Memory B cell (primary cell): ENCODE measurements at places on chromosomes 7 and 10.
A peak's percentile ranks its signal among the peaks of the same experiment; 100 is the strongest.

GRCh38 chr10:116866987-116867595 lies 17.8 kb downstream of the ENO4 start:
- DNase-seq = no peak

GRCh38 chr10:100728928-100729861 lies 16.2 kb upstream of the PAX2 start:
- DNase-seq = peak; percentile 17

- DNase-seq = no peak
Observed at GRCh38 chr10:101938305-101939007, 94.9 kb upstream of the KCNIP2 start.

DNA sequence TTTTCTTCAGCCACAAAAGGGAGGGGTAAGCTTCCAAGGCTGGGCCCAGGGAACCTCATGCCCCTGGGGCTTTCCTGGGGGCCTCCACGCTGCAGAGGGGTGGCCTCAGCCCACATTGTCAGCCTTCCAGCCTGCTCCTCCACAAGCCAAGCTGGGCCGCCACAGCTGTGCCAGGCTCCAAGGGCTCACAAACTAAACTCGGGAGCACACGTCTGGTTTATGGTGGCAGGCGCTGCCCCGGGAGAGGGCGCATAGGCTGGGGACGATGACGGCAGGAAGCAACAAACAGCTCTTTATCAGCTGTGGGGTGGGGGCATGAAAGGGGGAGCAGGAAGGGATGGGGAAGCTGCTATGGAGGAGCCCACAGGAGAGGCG lies 6.3 kb upstream of the CDH23 start:
- DNase-seq = no peak

GRCh38 chr7:106419455-106420182 lies 134.8 kb upstream of the NAMPT start:
- no peak for DNase-seq

DNA sequence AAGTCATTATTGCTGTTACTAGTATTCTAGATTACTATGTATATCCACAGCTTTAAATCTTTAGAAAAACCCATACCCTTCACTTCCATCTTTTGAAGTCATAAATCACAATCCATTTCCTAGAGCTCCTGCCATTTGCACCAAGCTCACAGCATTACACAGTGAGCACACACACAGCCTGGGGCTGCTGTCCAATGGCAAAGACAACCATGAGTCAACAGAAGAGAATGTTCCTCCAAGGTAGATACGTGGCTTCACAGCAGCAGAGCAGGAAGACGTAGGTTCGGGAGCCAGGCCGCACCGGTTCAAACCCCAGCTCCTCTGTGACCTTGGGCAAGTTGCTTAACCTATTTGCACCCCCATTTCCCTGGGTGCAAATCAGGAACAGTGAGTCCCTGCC lies 234.6 kb downstream of the DIP2C start:
- no peak for DNase-seq

GRCh38 chr7:33157781-33158180 lies 28.4 kb downstream of the BBS9 start:
- DNase-seq = no peak

DNA sequence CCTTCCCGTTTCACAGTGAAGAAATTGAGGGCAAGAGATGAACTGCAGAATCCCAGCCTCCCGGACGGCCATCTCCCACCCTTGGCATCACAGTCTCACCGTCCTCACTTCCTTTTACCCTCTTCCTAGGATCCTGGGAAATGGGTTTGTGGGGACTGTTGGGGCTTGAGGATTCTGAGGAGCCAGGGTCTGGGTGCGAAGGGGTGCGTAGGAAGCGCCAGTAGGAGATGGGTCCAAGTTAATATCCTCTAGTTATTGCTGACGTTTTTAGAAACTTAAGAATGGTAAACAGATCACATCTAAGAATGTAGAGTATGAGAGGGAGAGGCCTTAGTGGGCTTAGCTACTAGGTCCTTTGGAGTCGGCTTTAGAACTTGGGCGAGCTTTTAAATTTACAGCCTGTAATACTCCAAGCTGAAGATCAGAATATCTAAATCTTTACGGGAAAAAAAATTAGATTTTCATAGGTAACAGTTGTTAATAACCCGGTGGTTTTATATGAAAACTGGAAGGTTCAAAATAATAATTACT lies 696 bp downstream of the MALSU1 start:
- DNase-seq = no peak

- DNase-seq = no peak
Observed at GRCh38 chr7:14821757-14822480, 80.6 kb downstream of the DGKB start.

GRCh38 chr10:75352650-75353049 lies 48.9 kb downstream of the ZNF503 start:
- no peak for DNase-seq

DNA sequence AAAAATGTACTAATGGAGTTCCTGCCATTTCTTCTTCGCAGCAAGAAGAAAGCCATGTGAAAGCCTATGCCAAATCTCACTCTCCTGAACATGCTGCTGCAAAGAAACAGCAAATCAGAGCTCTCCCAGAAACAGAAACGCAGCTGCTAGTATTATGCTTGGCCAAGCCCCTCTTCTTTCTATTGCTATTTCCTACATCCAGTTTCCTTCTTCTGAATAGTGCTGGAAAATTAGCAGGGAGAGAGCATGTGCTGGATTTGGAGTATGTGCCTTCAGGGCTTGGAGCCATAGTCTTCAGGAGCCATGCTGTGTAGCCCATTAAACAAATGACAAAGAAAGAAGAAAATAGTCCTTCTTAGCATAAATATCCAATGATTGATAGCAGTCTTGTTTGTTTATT lies 852.0 kb upstream of the PHF14 start:
- no peak for DNase-seq

DNA sequence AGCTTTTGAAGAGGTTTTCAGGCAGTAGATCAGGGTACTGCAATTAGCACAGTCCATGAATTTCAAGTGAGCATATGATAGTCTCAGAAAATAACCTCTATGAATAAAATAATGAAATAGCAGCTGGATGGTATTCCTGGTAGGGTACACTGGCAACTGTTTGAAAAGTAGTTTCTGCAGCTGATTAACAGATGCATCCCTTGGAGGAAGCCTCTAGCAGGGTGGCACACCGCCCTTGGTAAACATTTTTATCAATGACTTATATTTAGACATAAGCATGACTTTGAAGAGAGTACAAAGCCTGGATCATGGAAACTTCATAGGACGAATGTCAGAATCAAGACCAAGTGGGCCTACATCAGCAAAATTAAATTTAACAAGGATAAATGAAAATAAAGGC lies 26.8 kb downstream of the WNT16 start:
- no peak for DNase-seq

GRCh38 chr7:100879685-100880261 lies 4.9 kb downstream of the SRRT start:
- no peak for DNase-seq

DNA sequence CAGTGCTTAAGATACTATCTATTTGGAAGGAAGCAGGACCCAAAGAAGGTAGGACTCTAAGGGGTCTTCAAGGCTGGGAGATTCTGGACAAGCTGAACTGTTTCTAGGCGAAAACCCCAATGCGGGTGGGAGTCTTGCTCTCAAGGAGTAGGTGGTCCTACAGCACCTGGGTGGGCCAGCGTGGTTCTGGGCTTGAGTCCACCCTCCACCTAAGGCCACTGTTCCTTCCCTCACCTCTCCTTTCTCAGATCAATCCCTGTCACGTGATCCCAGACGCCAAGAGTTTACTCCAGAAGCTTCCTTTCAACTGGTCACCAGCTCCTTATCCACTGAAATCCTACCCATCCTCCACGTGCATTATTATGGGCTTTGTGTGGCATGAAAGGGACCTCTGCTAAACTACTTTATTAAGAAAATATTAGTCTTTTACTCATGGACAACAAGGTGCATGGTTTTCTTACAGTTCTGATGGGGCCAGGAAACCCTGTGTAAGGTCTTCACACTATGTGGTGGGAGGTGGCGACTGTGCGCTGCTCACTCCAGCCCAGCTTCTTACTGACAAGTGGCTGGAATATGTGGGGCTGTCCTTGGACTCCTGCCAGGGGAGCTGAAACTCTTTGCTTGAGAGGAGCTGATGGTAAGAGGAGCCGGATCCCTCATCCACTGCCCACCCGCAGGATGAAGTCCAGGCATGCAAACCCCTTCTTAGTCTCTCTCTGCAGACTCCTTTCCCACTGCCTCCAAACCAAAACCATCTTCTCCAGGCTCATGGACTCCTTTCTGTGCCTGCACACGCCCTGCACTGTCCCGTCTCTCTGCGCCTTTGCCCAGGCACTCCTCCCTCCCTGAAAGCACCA lies 1.6 kb downstream of the ZNF746 start:
- DNase-seq = no peak

DNA sequence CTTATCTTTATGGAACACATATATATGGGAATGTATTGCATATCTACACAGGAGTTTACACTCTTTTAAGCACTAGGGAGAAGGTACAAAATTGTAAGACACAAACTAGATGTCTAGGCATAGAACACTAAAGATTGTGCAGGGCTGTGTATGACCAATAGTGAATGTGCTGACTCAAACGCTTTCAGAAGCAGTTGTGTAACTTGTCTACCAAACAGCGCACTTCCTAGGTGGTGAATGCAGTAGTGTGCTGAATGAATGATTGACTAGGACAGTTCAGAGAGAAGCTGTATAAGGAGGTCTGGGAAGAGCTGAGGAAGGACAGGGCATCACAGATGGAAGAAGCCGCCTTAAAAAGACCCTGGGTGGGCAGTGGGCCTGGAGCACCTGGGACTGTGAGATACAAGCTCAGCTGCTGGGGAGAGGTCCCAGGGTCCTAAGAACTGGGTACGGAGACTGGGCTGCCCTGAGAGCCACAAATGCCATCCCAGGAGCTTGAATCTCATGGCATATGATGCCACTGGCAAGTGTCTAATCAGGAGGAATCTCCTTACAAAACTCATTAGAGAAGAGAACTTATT lies 14.2 kb downstream of the CLRN3 start:
- DNase-seq = no peak

DNA sequence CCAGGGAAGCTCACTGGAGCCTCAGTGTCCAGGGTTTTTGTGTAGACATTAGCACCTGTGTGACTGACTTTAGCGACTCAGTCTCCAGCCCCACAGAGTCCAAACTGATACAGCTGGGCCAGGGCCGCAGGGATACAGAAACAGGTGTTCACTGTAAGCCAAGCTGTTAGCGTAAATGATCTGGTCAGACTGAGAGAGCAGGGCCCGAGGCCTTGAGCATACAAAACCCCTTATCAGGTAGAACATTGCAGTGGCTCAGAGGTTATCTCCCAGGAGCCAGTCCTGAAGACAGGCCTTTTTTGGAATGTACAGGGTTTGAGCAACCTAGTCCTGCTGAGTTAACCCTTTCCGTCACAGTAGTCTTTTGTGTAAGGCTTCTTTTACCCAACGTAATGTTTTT lies 25.0 kb downstream of the LHPP start:
- no peak for DNase-seq

DNA sequence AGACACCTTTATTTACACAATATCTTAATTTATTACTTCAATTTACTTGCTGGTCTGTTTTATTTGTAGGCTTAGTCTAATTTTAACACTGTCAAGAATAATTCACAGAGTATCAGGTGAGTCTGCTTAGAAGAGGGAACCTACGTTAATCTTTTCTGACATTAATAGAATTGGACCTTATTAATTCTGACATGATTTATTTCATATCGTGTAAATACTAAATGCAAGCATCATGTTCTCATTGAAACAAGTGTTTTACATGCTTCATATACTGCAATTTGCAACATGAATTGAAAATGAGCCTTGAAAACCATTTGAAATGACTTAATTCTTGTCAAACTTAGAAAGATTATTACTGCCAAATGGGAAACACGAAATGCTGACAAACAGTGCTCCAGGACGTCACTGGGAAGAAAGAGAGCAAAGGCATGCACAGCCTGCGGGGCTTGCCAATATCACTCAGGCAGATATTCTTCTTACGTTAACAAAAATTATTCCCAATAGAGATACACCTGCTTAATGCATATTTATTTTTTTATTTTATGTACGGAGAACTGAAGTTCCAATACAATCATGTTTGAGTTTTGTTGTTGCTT lies 282.0 kb upstream of the AKR1E2 start:
- no peak for DNase-seq

- no peak for DNase-seq
Observed at GRCh38 chr7:127980901-127981300, 50.3 kb downstream of the LRRC4 start.

DNA sequence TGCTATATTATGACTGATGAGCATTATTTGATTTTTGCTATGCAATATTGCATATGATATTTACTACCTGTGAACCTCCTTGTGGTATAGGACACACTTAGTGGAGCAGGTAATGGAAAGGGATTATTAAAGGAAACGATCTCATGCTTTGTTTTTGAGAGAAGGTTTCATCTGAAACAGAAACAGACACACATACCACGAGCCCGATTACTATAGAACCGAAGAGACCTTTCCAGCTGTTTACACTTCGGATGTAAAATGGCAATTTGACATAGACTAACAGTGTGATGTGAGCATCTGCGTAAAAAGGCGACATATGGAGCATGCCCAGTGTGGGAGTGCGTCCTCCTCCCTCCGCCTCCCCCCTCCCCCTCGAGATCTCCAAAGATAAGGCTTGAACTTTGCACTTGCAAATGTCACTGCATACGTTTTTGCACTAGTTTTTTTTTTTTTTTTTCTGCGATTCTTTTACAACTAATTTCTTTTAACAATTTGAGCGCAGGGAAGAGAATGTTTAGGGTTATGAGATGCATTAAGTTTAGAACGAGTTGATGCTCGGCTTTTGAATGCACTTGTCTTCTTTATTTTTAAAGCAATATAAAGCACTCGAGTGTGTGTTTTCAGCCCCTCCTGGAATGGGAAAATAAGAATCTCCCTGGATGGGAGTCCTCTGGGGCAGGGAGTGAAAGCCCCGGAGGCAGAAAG lies 251.0 kb downstream of the NSUN6 start:
- DNase-seq = no peak

GRCh38 chr7:884191-885003 lies 8.0 kb downstream of the GET4 start:
- no peak for DNase-seq

- no peak for DNase-seq
Observed at GRCh38 chr7:54186336-54186735, 355.8 kb upstream of the VSTM2A start.

DNA sequence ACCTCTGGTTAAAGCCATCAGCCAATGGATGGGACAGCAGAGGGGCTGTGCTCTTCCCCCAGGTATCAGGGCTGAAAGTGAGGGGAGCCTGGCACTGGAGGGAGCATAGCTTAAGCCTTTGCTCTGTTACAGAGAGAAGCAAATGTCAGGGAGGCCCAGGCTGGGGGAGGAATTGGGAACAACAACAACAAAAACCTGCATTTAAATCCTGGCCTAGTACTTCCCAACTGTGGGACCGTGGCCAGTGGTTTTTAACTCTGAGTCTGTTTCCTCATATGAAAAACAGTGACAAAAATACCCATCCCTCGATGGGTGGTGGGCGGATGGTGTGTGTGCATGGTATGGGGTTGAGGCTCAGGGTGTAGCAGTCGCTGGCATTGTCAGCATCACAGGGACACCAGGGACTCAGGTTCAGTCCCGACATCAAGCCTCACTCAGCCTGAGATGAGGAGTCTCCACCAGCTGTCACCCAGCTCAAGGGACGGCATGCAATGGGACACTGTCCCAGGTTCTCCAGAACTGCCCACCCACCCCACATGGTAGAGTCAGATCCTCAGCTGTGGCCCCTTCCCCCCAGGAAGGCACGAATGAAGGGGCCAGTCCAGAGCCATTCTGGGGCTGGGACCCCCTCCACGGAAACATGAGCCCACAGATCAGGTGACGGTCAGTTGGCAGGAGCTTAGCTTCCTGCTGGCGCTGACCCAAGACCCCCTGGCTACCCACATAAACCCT lies 74.5 kb downstream of the AFAP1L2 start:
- no peak for DNase-seq

- no peak for DNase-seq
Observed at GRCh38 chr7:18210377-18210776, 182.7 kb upstream of the PRPS1L1 start.
